ENCODE measurements at places on chromosomes 13 and 19.

GRCh38 chr19:43697295-43697694, 18.6 kb upstream of the IRGC start:
- DNase-seq, result no peak

DNA sequence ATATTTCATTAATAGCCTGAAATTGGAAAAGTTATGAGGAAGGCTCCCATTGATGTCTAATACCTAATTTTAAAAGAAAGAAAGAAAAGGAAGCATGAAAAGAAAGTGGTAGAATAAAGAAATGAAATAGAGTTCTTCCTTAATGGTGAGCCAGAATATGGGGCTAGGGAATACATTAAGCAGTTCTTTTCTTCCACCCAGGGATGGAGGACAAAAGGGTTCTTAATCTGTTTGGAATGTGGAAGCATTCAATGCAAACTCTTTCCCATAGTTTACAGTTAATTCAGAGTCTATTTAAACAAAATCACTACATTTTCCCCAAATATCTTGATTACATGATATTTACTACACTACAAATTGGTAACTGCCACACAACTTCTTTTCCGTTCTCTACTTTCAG, 18.4 kb upstream of the ZMYM2 start:
- no peak for DNase-seq

DNA sequence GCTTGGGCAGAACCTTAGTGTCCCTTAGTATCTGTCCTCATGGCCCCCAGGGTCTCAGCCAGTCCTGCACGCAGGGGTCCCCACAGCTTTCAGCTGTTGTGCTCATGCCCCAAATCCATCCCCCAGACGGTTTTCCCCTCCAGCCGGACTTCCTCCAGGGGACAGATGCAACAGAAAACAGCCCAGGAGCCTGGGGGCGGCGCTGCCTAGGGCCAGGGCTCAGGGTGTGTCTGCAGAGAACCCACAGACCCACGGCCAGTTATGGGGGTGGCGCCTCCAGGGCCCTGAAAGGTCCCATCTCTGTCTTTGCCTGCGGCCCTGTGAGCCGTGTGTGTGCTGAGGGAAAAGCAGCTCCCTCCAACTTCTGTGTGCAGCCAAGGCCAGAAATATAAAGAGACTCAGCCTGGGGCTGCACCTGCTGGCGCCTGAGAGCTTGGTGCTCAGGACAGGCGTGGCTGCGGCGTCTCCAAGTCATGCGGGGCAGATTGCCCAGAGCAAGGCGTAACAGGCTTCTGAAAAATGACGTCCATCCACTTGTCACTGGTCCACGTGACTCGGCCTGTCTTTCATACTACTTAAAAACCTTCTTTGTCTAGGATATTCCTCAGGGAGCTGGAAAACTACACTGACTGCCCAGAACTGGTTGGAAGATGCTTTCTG, 22.1 kb upstream of the F7 start:
- DNase-seq, result no peak

DNA sequence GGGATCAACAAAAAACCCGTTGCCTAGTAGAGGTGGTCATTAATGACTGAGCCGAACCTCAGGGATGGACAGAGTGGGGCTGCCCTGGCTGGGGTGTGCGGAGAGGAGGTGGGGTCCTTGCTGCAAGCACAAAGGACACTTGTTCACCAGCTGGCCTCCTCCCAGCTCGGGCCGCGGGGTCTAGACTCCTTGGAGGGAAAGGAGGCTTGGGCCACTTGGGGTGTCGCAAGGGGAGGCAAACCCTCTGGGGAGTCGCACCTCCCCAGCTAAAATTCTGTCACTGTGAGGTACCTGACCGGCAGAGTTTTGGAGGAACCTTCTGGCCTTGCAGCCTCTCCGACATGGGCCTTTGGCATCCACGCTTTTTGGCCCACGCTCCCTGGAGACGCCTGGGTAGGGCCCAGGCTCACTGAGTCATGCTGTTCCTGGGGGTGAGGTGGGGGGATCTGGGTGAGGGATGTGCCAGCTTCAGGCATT, 8.2 kb downstream of the KLHL26 start:
- DNase-seq, result no peak

DNA sequence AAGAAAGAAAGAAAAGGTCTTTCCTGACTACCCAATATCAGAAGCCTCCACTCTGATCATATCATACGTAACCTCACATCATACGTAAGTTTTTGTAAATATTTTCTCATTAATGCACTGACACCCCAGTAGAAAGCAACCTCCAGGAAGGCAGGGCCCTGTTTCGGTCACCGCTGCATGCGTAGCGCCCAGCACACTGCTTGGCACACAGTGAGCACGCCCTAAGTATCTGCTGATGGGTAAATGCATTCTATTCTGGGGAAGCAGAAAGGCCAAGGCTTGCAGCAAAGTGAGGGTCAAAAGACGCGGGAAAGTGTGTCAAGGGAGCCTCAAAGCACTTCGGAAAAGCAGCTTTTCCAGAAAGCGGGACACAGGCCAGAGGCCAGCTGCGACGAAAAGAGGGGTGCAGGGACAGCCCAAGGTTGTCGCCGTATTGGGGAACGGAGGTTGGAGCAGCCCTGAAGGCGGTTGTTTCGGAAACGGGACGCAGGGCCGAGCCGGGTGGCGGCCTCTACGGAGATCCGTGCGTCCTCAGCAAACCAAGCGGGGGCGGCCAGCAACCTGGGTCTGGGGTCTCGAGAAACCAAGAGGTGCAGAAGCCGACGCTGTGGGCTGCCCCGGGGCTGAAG, 463 bp downstream of the SUGP1 start:
- DNase-seq, result no peak

DNA sequence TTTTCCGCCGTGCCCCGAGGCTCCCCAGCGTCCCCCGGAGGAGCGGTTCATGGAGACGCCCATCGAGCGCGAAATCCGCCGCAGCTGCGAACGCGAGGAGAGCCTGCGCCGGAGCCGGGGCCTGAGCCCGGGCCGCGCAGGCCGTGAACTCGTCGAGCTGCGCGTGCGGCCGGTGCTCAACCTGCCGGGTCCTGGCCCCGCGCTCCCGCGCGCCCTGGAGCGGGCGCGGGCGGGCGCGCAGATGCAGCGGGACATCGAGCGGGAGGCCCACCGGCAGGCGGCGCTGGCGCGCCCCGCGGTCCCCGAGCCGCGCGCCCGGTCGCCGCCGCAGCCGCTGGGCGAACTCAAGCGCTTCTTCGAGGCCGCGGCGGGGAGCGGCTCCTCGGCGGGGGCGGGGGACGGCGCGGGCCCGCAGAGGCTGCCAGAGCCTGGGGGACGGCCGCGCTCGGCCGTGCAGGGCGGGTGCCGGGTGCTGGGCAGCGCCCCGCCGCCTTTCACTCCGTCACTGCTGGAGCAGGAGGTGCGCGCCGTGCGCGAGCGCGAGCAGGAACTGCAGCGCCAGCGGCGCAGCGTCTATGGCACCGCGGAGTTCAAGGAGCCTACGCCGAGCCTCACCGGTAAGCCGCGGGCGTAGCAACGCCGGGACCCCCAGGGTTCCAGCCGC, 807 bp downstream of the MISP3 start:
- peak; percentile 81 for DNase-seq

GRCh38 chr13:71799324-71799723, 67.7 kb downstream of the DACH1 start:
- no peak for DNase-seq

DNA sequence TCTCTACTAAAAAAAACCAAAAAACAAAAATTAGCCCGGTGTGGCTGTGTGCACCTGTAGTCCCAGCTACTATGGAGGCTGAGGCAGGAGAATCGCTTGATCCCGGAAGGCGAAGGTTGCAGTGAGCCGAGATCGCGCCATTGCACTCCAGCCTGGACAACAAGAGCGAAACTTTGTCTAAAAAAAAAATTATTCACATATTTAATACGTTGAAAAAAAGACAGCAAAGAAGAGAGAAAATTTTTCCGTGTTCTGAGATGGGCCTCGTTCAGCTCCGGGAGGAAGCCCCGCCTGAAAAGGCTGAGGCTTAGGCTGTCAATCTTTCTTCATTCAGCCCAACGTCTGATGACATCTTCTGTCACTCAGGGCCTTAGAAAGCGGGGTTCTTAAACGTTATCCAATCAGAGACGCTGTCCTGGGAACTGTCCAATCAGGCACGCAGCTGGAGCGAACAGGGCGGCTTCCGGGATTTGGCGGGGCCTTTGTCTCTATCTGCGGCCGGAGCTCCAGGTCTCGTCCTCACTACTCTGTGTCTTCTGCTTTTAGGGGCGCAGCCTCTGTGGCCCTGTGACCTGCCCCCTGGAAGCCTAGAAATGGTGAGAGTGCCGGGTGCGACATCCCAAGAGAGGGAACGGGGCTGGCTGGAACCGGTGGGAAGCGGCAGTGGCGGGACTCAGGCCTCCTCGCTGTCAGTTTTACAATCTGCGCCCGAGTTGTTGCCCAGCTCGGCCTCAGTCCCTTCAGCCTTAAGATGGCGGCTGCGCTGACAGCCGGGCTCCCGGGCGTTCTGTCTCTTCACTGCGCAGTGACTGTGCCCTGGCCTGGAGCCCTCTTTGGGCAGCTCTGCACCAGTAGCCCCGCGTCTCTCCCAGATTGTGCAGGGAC, at the start of gene ZNF726:
Gene ZNF726 (plus strand): TSS at position 485 of the 885 bp plus-strand sequence. CDS start 109 bp downstream, at position 594.
- DNase-seq, result peak; percentile 85

DNA sequence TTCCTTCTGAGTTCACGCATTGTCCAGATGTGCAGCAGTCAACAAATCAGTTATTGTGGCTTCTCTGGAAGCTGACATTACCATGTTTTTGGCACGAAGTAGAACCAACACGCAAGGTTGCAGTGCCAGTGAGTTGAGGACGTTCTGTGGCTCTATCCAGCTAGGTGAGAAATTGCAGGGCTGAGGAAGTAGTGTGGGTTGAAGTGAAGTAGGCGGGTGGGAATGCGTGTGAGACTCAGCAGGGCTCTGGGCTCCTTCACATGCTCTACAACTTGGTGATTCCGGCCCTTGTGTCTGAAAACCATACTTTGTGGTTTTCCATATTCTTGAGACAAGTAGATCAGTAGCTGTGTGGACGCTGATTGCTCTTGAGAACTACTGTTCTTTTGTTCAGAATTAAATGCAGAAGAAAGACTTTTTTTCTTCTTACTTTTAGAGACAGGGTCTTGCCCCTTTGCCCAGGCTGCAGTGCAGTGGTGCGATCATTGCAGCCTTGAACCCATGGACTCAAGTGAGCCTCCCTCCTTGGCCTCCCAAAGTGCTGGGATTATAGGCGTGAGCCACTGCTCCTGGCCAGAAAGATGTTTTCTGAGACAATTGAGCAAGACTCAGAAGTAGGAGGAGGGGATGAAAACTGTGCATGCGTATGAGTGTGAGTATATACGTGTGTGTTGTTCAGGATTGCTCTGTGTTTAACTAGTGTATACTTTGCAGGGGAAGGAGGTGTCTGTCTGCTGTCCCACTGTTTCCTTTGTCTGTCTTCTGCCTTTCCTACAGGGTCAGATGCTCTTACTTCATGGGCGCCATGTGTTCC, 46.2 kb downstream of the GATAD2A start:
- DNase-seq, result peak; percentile 48

All from CD4-positive, alpha-beta T cell treated with Interleukin-6 for 4 hours (primary cell).